ENCODE measurements at places on chromosomes 6 and 20. TPM values are rescaled to one million over a fixed set of nuclear protein-coding genes. Genes with fewer than 3 reads are reported as not detected.

- H3K36me3 ChIP-seq, result no peaks in the 10 kb centered on the region
- H3K27me3 ChIP-seq, result no peaks in the 10 kb centered on the region
- H3K4me1 ChIP-seq, result no peaks in the 10 kb centered on the region
- no peak overlapping the region for H3K27ac ChIP-seq
- no peak for DNase-seq
- no peak overlapping the region for H3K4me3 ChIP-seq
These were observed 9.5 kb upstream of the MYT1 start for GRCh38 chr20:64154590-64155257.

- peaks cover 8% of the 10 kb centered on the region for H3K4me1 ChIP-seq
- H3K36me3 ChIP-seq, result no peaks in the 10 kb centered on the region
- H3K27me3 ChIP-seq, result no peaks in the 10 kb centered on the region
These were observed 120.8 kb downstream of the MAP7 start for GRCh38 chr6:136429264-136430065.

- H3K4me3 ChIP-seq, result no peak overlapping the region
- H3K36me3 ChIP-seq, result no peaks in the 10 kb centered on the region
- no peaks in the 10 kb centered on the region for H3K27me3 ChIP-seq
- no peak for DNase-seq
These were observed 321.1 kb upstream of the SULF2 start for GRCh38 chr20:48106428-48106827.

- H3K27ac ChIP-seq, result no peak overlapping the region
- no peaks in the 10 kb centered on the region for H3K27me3 ChIP-seq
- H3K4me1 ChIP-seq, result no peaks in the 10 kb centered on the region
- no peak for DNase-seq
These were observed 82.4 kb downstream of the SLC2A10 start for GRCh38 chr20:46791722-46792416.

- H3K27me3 ChIP-seq, result no peaks in the 10 kb centered on the region
- H3K36me3 ChIP-seq, result no peaks in the 10 kb centered on the region
- no peak overlapping the region for H3K4me3 ChIP-seq
- peak; percentile 76 for DNase-seq
- peak overlapping the region; percentile 57 for H3K27ac ChIP-seq
- H3K4me1 ChIP-seq, result peaks cover 19% of the 10 kb centered on the region
These were observed 29.2 kb downstream of the TFEB start for GRCh38 chr6:41705996-41706835.

DNA sequence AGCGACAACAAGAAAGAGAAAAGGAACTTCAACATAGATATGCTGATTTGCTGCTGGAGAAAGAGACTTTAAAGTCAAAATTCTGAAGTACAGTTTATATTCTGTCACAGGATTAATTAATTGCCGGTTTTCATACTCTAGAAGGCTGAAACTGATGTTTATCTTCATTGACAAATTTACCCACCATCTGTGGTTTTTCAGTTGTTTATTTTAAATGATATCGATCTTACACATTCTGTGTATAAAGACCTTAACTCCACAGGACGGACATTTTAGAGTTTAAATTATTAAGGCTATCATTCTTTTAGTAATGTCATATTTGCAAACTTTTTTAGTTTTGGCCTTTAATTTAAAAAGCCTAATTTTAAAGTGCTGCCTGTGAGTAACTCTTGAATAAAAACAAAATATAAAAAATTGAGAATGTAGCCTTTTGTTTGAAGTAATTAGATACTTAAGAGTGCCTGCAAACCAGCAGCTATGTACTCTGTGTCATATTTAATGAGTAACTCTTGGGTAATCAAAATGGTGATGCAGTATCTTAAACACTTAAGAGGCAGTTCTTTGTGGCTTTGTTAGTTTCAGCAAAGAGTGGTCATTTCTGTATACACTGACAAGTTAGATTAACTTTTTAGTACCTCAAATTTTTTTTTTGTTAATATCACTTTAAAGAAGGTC lies 59.3 kb downstream of the CDC5L start:
- H3K27ac ChIP-seq, result no peak overlapping the region
- DNase-seq, result no peak
- H3K36me3 ChIP-seq, result peaks cover 7% of the 10 kb centered on the region
- no peak overlapping the region for H3K4me3 ChIP-seq

DNA sequence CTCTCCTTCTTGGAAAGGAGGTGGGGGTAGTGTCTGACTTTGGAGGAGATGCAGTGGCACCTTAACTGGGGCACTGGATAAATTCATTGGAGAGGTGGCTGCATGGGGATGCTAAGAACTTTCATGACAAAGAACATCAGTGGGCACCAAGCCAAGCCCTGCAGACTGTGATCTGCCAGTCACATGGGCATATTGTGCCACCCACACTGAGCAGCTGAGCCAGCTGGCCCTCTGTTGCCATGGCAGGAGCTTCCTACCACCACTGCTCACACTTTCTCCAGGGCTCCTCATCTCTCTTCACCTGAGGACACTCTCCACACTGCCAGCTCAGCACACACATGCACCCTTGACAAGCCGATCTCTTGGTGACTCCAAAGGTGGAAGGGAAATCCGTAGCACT lies 715.6 kb downstream of the QKI start:
- H3K36me3 ChIP-seq, result no peaks in the 10 kb centered on the region
- H3K27me3 ChIP-seq, result no peaks in the 10 kb centered on the region

- H3K27me3 ChIP-seq, result no peaks in the 10 kb centered on the region
- DNase-seq, result no peak
- H3K4me1 ChIP-seq, result no peaks in the 10 kb centered on the region
- H3K36me3 ChIP-seq, result no peaks in the 10 kb centered on the region
These were observed 9.8 kb downstream of the OGFRL1 start for GRCh38 chr6:71298459-71298858.

GRCh38 chr6:3789018-3789895 lies 37.7 kb upstream of the PXDC1 start:
- no peaks in the 10 kb centered on the region for H3K4me1 ChIP-seq
- no peak for DNase-seq
- no peak overlapping the region for H3K4me3 ChIP-seq
- H3K27ac ChIP-seq, result no peak overlapping the region

DNA sequence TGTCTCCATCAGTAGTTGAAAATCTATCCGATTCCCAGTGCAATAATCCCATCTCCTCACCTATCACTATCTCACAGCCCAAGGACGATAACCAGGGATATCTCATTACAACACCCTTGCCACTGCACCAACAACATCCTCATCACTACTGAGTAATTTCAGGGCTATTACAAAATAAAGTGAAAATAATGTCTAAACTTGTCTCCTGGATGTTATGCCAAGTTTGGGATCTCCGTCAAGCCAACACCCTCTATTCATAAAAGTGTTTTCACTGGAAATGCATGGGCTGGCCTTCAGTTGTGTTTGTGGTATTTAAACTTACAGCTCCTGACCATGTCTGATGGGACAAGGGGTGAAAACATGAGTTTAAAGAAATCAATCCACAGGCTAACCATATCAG lies 42.0 kb upstream of the STMND1 start:
- DNase-seq, result no peak
- no peak overlapping the region for H3K27ac ChIP-seq
- H3K27me3 ChIP-seq, result no peaks in the 10 kb centered on the region
- no peak overlapping the region for H3K4me3 ChIP-seq
- no peaks in the 10 kb centered on the region for H3K36me3 ChIP-seq
- no peaks in the 10 kb centered on the region for H3K4me1 ChIP-seq

DNA sequence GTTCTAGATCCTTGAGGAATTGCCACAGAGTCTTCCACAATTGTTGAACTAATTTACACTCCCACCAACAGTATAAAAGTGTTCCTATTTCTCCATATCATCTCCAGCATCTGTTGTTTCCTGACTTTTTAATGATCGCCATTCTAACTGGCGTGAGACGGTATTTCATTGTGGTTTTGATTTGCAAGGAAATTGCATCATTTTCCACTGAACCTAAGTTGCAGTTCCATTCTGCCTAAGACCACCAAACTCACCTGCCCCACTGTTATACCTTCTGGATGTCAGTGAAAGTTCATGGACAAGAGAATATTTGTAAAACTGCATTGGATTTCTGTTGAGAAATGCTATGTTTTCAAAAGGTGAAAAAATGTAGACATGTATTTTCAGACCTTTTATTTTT lies 132.9 kb upstream of the ESR1 start:
- DNase-seq, result no peak
- no peaks in the 10 kb centered on the region for H3K27me3 ChIP-seq
- H3K4me1 ChIP-seq, result no peaks in the 10 kb centered on the region
- H3K27ac ChIP-seq, result no peak overlapping the region
- no peak overlapping the region for H3K4me3 ChIP-seq

- DNase-seq, result no peak
- no peak overlapping the region for H3K4me3 ChIP-seq
- no peaks in the 10 kb centered on the region for H3K36me3 ChIP-seq
- H3K4me1 ChIP-seq, result no peaks in the 10 kb centered on the region
- no peak overlapping the region for H3K27ac ChIP-seq
These were observed 63.2 kb upstream of the DUSP22 start for GRCh38 chr6:228881-229651.

DNA sequence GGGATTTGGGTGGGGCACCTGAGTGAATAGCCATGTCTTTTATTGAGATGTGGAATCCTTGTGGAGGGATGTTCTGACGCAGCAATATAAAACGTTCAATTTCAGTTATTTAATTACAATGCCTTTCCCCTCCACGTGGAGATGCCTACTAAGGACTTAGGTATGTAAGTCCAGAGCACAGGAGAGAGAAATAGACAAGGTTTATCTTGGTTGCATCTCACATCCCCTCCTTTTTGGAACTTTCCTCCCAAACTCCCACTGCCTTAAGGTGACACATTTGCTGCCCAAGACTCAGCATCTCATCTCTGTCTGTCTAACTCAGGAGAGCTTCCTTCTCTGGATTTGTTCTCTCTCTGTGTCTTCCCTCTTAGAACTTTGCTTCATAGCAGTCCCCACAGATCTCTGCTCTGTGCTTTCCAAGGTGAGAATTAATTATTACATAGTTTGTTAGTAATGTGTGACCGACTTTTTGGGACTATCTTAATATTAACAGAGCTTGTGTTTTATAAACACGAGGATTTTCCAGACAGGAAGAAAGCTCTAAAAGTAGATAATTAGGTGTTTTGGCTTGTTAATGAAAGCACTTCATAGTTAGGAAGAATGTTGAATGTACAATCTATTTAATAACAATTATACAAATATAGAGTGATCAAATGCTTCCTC lies 52.6 kb downstream of the COL19A1 start:
- H3K36me3 ChIP-seq, result no peaks in the 10 kb centered on the region
- H3K4me3 ChIP-seq, result no peak overlapping the region
- DNase-seq, result no peak
- no peaks in the 10 kb centered on the region for H3K4me1 ChIP-seq
- no peak overlapping the region for H3K27ac ChIP-seq

- no peaks in the 10 kb centered on the region for H3K36me3 ChIP-seq
- H3K4me1 ChIP-seq, result no peaks in the 10 kb centered on the region
- H3K27ac ChIP-seq, result no peak overlapping the region
- H3K4me3 ChIP-seq, result no peak overlapping the region
- DNase-seq, result no peak
These were observed 9.7 kb downstream of the SNAP25 start for GRCh38 chr20:10228330-10228729.

DNA sequence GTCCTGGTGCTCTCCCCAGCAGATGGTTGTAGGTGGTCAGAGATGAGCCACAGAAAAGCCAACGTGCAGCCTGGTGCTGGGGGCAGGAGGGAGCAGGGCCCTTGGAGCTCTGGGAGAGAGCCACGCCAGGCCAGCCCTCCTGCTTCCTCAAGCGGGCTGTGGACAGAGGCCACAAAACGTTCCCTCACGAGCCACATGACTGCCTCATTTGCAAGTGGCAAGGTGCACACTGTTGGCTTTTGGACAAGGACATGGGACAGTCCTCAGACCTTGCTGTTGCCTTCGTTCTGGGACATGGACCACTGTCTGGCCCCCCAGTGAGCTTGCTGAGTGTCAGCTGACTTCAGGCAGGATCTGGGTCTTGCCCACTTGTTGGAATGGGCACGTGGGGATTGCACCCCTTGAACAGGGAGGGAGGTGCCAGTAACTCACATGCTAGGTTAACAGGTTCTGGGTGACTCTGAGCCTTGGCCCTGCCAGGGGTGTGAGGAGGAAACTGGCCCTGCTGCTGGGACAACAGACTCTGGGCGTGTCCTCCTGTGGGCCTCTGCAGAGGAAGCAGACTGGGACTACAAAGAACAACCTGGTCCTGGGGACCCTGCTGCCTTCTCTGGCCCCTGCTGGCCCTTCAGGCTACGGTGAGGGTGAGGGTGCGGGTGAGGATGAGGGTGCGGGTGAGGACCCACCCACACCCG lies 2.6 kb downstream of the SLCO4A1 start:
- no peak overlapping the region for H3K4me3 ChIP-seq
- peak; percentile 86 for DNase-seq
- peak overlapping the region; percentile 84 for H3K27ac ChIP-seq
- H3K4me1 ChIP-seq, result peaks cover 45% of the 10 kb centered on the region

DNA sequence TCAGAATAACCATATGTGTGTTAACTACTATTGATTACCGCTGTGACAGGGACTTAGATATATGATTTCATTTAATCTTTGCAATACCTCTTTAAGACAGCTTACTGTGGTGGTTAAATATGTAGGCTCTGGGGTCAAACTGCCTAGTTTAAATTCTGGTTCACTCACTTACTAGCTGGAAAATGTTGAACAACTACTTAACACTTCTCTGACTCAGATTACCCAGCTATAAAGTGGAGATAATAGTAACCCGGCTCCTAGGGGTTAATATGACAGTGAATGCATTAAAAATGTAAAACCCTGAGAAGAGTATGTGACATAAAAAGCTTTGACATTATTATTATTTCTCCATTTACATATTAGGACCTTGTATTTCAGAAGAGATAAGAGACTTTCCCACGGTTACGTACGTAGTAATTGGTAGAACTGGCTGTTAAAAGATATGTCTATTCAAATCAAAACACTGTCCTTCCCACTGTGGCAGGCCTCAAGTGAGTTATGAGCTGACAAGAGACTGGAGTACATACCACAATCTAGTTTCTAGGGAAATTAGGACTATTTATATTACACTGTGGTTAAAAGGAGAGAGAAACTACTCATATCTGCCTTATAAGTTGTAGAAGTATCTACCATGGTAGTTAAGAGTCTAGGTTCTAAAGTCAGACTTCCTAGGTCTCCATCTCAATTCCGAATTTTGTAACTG lies 4.4 kb upstream of the PLCB1 start:
- H3K4me1 ChIP-seq, result no peaks in the 10 kb centered on the region
- H3K36me3 ChIP-seq, result no peaks in the 10 kb centered on the region
- no peak overlapping the region for H3K4me3 ChIP-seq
- no peak overlapping the region for H3K27ac ChIP-seq
- H3K27me3 ChIP-seq, result no peaks in the 10 kb centered on the region
- DNase-seq, result no peak

LPIN3 gene
- 46.2 TPM for total RNA-seq

TSPO2 gene
- total RNA-seq, result not detected

TFAP2C gene
- 0.57 TPM for total RNA-seq

DNPH1 gene
- 76.8 TPM for total RNA-seq

CALHM6 gene
- 6.2 TPM for total RNA-seq

GABRR1 gene
- 0.21 TPM for total RNA-seq

GPX5 gene
- 0.17 TPM for total RNA-seq
